ENCODE measurements at places on chromosomes 13 and 19.

GRCh38 chr19:42176649-42176989, 40.9 kb downstream of the DEDD2 start:
- DNase-seq = no peak

DNA sequence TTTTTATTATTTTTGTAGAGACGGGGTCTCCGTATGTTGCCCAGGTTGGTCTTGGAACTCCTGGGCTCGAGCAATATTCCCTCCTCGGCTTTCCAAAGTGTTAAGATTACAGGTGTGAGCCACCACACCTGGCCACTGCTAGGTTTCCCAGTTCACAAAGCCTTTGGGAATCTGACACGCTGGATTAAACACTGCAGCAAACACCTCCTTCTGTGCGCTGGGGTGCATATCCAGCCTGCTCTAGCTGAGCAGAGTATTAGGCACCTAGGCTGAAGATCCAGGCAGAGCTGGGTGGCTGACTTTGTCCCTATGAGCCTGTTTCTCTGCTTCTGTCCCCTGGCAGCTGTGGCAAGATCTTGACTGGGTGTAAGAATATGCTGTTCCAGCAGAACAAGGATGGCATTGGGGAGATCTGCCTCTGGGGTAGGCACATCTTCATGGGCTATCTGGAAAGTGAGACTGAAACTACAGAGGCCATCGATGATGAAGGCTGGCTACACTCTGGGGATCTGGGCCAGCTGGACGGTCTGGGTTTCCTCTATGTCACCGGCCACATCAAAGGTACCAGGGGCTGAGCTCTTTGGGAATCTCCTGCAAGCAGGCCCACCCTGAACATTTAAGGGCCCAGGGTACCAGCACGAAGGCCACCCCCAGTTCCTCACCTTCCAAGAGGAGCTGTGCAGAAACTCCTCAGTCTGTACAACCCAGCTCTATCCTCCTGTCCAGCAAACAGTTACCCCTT, 49.8 kb downstream of the ACSBG2 start:
- no peak for DNase-seq

GRCh38 chr13:23859904-23860303, 29.3 kb downstream of the MIPEP start:
- DNase-seq = no peak

GRCh38 chr19:53865523-53865917, 2.2 kb upstream of the MYADM start:
- peak; percentile 42 for DNase-seq

DNA sequence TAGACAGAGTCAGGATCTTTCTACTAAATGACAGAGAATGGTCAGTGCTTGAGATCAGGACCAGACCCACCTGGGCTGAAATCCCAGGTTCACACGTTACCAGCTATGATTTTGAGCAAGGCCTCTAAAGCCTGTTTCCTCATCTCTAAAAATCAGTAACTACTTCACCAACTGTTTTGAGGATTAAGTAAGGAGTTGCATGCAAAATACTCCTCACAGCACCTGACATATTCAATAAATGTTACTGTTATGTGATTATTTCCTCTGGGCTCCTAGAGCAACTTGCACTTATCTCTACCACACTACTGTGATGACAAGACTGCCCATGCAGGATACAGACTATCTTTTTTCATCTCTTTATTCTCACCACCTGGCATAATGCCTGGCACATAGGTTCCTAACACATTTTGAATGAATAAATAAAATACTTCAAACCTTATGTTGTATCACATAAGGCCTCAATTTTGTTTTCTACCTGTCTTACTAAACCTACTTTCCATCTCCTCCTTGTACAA, 1.8 kb downstream of the KATNAL1 start:
- no peak for DNase-seq
